ENCODE measurements at places on chromosomes 12 and 14.

- no peak for DNase-seq
Observed at GRCh38 chr14:100442498-100443490, 119.7 kb downstream of the SLC25A47 start.

DNA sequence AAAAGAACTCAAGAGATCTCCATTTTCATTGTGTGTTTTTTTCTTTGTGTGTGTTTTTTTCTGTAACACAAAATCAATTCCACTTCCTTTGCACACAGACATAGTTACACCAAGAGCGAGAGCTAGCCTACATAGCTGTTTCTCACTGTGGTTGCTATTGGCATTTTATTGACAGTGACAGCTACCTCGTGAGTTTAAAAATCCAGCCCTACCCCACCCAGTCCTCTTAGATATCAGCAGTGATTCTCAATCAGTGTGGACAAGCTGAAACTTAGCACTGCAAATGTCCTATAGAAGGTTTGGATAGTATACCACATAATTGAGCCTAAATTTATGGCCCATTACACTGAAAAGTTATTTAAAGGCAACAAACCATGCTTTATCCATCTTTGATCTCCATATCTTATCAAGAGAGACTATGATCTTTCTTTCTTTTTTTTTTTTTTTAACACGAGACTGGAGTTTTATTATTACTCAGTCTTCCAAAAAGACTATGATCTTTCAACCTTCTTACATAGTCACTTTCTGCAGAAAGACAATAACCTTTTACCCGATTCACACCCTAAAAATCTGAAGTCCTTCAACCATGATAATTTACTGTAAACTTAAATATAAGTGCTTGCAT is 46.8 kb downstream of the ATP2B1 start:
- DNase-seq = no peak

GRCh38 chr12:26760657-26761293 is 72.2 kb downstream of the ITPR2 start:
- no peak for DNase-seq

DNA sequence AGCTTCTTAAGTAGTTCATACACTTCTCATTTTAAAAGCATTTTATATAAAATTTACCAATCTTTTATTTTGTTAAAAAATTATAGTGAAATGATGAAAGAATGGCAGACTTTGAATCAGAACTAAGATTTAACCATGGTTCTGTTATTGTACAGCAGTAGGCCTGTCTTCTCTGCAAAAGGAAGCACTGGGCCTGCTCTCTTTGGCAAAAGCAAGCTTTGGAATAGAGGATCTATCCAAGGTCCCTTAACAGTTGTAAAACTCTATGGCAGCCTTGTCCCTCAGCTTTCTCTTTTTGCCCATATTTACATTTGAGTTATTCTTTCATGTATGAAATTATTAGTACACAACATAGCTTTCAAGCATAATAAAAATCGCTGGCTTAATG is 82.8 kb downstream of the PLEKHG7 start:
- DNase-seq = no peak

DNA sequence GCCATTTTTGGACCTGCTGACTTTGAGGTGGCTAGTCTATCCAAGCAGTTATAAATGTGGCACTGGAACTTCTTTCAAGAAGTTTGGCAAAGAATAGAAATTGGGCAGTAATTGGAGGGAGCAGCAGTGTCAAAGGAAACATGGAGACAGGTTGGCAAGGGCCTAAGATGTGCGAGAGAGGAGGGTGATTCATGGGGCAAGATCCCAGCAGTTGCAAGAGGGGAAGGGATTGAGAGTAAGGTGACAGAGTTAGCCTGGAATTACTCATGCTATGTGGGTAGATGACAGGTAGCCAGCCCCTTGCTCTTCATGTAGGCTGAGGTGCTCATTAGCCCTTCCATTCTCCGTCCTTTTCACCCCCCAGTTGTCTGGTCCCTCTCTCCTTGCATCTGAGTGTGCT is 42.2 kb downstream of the FBXL14 start:
- no peak for DNase-seq

DNA sequence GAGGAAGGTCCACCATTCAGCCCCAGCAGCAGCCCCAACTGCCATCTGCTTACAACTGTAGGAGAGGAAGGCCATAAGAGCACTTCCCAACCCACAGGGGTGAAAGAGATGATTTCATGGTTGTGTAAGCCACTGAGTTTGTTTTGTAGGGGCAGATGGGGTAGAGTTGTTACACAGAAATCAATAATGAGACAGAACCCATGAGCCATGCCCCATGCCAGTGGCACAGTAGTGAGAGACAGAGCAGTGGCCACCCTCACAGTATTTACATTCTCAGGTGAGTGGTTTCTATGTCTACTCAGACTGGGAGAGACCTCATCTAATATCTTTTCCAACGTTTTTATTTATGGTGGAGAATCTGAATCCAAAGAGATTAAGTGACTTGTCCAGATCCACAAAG is 68.6 kb downstream of the NUAK1 start:
- DNase-seq = no peak

DNA sequence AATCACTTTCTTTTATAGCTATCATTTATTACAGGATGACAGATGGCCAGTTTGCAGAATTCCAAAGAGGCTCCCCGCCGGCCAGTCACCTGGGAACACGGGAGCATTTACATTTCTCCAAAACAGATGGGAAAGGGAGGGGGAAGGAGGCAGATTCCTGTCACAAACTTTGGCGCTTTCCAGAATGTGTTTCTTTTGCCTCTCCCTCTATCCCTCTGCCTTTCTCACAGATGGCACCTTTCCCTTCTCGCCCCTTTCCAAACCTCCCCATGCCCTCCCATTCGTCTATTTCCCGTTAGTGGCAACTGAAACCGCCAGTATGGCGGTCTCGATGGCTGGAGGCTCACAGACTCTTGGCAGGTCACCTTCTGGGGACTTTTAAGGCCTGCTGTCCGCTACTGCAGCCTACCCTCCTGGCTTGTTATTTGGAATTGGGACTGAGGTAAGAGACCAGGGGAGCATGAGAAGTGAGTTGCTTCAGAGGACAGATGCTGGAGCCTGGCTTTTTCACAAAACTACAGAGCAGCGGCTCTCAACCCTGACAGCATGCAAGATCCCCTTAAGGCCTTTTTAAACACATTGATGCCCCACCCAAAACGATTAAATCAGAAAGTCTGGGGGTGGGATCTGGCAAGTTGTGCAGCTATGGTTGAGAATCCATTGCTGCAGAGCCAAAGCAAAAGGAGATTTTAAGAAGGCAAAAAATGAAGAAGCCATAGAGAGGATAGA is 161.5 kb upstream of the VASH1 start:
- DNase-seq = no peak

GRCh38 chr14:29896354-29896821 is 31.3 kb downstream of the PRKD1 start:
- DNase-seq = no peak

- no peak for DNase-seq
Observed at GRCh38 chr12:44246482-44247105, 410.7 kb downstream of the TMEM117 start.

DNA sequence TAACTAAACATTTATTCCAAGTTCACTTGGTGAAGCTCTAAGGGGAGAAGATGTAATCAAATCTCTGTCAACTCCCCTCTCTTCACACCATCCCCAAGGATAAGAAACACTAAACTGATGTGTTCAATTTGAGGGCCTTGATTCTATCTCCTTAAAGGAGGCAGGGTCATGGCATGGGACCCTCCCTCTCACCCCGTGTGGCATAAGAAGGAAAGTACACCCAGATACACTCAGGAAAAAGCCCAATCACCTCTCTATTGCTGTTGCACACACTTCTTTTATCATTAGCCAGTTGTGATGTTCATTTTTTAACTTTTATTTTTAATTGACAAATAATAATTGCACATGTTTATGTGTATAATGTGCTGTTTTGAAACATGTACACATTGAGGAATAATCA is 35.1 kb downstream of the WASHC3 start:
- no peak for DNase-seq

DNA sequence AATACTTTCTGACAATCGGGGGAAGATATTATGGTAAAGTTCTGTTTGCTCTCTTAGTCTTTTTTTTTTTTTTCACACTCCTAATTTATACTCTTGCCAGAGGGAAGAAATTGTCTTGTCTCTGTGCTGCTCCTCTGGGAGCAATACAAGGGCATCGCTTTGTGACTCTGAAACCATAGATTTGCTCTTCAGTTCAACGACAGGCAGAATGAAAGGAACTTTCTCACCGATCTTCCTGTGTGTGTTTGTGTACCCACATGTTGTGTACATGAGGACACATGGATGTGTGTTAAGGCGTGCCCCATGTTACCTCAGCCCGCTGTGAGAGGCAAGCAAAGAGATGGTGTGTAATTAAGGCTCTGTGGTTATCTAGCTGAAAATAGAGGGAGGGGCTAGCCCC is 457.6 kb downstream of the EGLN3 start:
- DNase-seq = no peak

- DNase-seq = no peak
Observed at GRCh38 chr14:52412426-52412825, 98.3 kb downstream of the PTGER2 start.

DNA sequence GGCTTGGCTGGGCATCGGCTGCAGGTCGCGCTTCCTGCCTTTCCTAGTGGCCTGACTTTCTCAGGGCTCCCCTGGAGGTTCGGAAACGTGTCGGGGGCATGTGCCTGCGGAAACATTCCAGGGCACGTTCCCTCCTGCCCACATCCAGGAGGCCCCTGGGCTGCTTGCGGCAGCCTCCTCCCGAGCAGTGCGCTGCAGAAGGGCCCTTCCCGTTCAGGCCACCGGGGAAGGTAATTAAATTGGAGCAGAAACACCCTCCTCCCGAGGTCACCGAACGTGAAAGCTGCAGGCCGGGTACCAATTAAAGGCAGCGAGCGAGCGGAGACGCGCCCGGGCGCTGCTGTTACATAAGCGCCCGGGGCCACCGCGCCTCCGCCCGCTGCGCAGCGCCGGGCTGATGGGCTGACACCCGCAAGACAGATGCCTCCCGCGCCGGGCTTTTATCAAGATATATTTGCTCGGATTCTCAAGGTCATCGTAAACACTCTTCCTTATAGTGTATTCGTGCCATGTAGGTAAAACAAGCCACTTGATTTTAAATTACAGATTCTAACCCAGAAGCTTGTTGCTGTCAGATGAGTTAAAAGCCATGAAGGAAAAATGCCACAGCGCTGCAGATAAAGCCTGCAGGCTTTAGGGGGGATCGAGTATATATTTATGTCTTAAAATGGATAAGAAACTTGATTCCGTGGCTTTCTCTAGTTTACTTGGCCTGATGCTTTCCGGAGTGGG is 31.4 kb downstream of the SSPN start:
- no peak for DNase-seq

DNA sequence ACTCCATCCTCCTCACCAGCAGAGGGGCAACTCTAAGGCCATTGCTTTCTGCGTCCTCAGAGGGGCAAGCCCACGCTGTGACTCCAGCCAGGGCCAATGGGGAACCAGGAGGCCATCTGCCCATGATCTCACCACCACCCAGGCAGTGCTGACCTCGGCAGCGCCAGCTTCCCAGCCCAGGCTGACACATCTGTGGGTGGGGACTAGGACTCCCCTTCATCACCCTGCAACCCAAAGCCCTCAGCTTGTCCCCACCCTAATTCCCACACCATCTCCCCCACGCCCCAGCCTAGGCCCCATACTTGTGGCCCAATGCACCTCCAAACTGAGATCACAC is 58.6 kb downstream of the VWF start:
- DNase-seq = no peak

DNA sequence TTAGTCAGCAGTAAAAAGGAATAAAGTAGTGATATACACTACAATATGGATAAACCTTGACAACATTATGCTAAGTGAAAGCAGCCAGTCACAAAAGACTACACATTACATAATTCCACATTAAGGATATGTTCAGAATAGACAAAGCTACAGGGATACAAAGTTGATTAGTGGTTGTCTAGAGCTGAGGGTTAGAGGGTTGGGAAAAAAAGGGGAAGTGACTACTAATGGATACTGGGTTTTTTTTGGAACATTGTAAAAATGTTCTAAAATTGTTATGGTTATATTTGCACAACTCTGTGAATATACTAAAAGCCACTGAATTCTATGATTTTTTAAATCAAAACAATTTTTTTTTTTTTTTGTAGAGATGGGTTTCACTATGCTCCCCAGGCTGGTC is 4.8 kb upstream of the NGDN start:
- DNase-seq = no peak

DNA sequence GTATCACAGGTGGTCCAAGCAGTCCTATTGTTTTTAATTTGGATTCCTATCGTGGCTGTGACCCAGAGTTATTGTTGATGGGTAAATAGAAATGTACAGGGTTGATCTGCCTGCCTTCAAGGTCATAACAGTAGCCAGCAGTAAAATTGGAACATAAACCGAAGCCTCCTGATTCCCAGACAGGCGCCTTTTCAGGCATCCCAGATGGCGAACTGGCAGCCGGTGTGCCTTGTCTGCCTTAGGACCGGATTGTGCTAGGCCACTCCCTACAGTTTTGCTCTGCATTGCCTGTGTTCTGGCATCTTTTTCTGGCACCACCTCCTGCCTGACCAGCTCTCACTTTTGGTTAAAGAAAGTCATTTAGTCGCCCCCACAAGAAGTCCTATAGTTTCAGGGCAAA is 22.2 kb downstream of the TMEM117 start:
- no peak for DNase-seq

GRCh38 chr12:110649341-110649847 is 35.5 kb downstream of the TCTN1 start:
- DNase-seq = peak; percentile 7

DNA sequence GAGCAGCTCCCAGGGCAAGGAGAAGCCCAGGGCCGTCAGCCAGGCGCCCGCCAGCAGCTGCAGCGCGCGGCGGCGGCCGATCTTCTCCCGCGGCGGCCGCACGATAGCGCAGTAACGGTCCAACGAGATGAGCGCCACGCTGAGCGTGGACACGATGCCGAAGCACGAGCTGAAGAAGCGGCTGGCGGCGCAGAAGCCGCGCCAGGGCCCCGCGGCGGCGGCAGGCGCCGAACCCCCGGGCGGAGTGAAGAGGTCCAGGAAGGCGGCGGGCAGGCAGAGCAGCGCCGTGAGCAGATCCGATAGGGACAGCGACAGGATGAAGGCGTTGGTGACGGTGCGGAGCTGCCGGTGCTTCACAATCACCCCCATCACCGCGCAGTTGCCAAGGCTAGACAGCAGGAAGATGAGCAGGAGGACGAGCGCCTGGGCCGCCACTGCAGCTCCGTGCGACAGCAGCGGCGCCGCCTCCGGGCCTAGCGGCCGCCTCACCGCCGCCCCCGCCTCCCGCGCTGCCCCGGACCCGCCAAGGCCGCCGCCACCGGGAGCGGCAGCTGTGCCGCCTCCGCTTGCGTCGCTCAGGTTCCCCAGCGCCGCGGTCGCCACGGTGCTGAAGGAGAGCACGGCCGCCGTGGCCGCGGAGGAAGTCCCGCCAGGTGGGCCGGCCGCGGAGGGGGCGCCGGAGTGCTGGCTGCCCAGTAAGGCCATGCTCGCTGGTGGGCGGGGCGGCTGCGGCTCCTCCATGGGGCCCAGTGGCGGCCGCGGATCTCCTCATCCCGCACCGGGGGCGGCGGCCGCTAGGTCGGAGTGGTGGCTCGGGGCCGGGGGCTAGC is 479 bp downstream of the GPR135 start:
- DNase-seq = peak; percentile 51

DNA sequence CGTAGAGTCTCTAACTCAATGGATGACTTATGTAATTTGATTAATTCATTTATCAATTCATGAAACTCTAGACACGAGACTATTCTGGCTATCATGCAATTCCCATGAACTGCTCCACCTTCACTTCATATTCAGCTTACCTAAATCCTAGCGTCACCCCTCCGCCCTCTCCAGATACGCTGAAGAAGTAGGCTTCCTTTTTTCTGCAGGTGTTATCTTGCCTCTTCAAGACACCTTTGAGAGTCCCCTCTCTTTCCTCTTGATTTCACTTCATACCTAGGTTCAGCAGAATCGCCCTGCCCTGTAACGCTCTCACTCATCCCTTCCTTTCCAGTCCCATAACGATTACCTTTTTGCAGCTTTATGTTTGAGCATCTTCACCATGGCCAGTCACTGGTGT is 4.0 kb upstream of the RNASE4 start:
- DNase-seq = no peak

Data from fibroblast of pulmonary artery (primary cell).